GM19239 (cell line): ENCODE measurements at places on chromosomes 7 and 10.
A peak's percentile ranks its signal among the peaks of the same experiment; 100 is the strongest.

DNA sequence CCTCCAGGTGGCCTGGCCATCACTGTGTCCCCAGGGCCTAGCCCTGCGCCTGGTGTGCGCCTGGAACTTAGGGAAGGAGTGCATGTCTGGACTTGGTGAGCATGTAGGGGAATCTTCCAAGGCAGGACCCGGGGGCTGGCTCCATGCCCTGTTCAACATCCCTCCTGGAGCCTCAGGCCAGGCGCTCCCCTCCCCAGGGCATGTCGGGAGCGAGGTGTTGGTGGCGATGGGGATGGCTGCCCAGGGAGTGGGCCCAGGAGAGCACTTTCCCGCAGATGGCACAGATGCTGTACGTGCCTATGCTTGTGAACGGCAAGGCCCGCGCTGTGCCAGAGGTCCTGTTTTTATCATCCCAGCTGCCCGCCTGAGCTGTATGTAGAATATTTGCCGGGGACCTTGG is 55.0 kb downstream of the CDH23 start:
- no peak for DNase-seq

- no peak for DNase-seq
These were observed at the start of gene ZP3 for GRCh38 chr7:76424413-76425111. ZP3 (plus strand) TSS chr7:76424950; CDS start chr7:76424965, 15 bp downstream.

- DNase-seq: no peak
These were observed 129.8 kb downstream of the EGFR start for GRCh38 chr7:55148571-55148970.

DNA sequence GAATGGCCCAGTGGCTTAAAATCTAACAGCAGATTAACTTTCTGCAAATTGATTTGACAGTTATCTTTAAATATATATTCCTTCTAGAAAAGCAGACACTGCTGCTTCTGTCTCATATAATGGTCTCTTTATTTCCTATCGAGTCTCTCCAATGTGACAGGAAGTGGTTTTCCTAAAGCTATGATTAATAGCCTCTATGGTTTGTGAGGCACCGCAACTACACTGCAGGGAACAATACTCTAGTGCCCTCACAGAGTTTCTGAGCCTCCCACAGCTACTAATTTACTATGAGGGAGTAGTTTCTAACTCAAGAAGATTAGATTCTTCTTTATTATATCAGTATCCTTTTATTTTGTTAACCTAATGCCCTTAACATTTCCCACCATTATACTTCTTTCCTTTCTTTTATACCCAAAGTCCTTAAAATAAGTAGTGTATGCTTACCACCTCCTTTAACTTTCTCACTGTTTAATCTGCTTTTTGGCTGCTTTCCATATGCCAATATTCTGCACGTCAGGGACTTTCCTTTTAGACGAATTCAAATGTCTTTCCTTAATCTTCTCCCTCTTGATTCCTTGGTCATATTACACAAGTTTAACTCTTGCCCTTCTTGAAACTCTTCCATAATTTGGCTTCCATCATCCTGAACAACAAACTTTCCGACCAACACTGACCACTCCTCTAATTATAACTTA is 23.8 kb upstream of the AHR start:
- DNase-seq: no peak

- DNase-seq: no peak
These were observed 60.3 kb downstream of the CPXM2 start for GRCh38 chr10:123831259-123831658.

DNA sequence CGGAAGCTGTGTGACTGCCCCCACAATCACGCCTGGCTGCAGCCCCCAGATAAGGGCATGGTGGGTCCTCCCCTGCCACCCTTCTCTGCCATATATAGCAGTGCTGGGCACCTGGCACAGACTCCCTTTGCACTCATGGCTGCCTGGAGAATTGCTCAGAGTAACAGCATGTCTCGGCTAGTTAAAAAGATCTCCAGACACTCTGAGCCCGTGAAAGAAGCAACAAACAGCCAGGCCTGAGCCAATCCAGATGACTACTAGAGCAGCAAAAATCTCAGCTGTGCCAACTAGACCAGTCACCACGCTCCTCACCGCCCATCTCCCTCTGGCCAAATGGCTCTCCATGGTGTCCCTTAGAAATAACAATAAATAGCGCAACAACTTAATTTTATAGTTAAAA is 71.3 kb downstream of the PARD3 start:
- DNase-seq: no peak

GRCh38 chr7:78842068-78842467 is 611.4 kb downstream of the MAGI2 start:
- no peak for DNase-seq

GRCh38 chr10:12322583-12323131 is 26.7 kb upstream of the CAMK1D start:
- DNase-seq: no peak

- DNase-seq: no peak
These were observed 233.9 kb upstream of the AOAH start for GRCh38 chr7:36958111-36958733.

DNA sequence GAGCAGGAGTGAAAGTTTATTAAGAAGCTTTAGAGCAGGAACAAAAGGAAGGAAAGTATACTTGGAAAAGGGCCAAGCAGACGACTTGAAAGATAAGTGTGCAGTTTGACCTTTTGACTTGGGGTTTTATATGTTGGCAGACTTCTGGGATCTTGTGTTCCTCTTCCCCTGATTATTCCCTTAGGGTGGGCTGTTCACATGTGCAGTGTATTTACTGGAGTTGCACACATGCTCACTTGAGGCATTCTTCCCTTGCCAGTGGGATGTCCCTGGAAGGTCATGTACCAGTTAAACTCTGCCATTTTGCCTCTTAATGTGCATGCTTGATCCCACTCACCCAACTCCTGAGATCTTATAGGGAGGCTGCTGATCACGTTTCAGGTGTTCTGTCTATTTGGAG is 23.4 kb upstream of the ARHGAP12 start:
- no peak for DNase-seq

DNA sequence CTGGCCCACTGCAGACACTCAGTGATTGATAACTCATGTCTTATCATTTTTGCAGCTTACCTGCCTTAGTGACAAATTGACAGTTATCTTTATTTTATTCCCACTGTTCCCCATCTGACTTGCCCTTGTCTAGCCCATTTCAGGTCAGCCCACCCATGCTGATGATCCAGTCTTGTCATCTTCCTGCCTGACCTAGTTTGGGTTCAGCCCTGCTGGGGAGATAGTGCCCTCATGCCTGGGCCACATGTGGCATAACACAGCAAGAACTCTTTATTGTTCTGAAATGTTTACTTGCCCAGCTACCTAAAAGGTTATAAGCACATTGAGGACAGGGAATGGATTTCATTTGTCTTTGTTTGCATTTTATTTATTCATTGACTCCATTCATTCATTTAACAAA is 75.6 kb downstream of the ENTPD1 start:
- DNase-seq: no peak

GRCh38 chr10:74255214-74255613 is 104.2 kb downstream of the ADK start:
- no peak for DNase-seq

- no peak for DNase-seq
These were observed 15.4 kb downstream of the GSDME start for GRCh38 chr7:24741679-24742505.

- DNase-seq: no peak
These were observed 10.3 kb downstream of the SLC13A4 start for GRCh38 chr7:135717693-135718092.

GRCh38 chr7:86918245-86918644 is 141.2 kb downstream of the ELAPOR2 start:
- DNase-seq: no peak

DNA sequence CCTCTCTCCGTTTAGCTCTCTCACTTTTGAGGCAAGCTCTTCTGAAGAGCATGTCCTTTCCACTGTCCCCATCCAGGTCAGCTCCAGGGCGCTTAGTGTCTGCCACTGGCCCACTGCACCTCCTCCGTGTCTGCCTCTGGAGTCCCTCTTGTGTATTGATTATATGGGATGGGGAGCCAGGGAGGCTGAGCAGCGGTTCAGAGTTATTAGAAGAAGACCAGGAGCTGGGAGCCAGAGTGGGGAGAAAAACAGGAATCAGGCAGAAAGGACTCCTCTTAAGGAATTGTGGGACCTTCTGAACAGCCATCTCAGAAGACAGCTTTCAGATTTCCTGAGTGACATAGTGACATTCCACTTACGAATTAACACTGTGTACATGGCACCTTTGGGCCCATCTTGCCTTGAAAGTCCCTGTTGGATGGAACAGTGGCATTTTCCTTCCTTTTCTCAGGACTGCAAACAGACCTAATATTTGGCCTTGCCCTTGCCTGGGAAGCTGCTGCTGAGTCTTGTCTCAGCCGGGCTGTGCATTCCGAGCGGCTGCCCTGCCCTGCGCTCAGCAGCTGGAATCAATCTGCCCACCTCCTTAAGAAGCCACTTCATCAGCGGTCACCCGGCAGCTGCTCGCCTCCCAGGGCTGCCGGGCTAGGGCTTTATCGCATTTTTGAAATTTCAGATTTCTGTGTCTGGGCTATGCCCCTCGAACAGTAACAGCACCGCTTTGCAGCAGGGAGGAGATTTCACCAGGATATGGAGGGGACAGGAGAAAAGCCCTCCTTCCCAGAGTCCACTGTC is 81.1 kb upstream of the PRKG1 start:
- DNase-seq: no peak

DNA sequence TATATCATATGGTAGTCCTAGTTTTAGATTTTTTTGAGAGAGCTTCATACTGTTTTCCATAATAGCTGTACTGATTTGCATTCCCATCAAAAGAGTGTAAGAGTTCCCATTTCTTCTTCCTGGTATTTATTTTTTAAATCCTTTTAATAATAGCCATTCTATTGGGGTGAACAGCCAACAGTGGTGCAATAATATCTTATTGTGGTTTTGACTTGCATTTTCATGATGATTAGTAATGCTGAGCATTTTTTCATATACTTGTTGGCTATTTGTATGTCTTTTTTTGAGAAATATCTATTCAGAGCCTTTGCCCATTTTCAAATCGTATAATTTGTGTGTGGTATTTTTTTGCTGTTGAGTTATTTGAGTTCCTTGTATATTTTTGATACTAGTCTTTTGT is 167.4 kb downstream of the FZD1 start:
- no peak for DNase-seq

DNA sequence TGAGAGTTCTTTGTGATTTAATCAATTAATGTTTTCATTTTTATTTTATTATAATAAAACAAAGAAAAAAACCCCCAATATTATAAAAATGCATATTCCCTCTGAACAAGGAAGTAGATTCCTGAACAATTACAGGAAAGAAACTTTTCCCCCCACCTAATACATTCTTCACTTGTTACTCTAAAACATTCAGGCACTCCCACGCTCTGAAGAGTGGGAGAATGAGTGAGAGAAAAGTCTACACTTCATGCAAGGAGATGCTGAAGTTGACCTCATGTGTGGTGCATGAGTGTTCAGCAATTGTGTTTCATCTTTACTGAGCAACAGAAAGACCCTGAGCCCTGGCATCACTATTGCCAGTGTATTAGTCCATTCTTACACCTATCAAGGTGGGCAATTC is 244.2 kb upstream of the IGFBP3 start:
- DNase-seq: no peak

GRCh38 chr7:140084972-140085371 is 22.2 kb upstream of the PARP12 start:
- DNase-seq: peak; percentile 37

GRCh38 chr7:84091318-84091717 is 103.3 kb downstream of the SEMA3A start:
- no peak for DNase-seq

- DNase-seq: no peak
These were observed at the start of gene HGF for GRCh38 chr7:81769891-81770727. HGF (minus strand) TSS chr7:81770047; CDS start chr7:81769971, 76 bp downstream.

- no peak for DNase-seq
These were observed 17.6 kb downstream of the CDNF start for GRCh38 chr10:14820010-14820774.

GRCh38 chr10:32139223-32140073 is 83.2 kb upstream of the KIF5B start:
- DNase-seq: no peak

- DNase-seq: no peak
These were observed 61.2 kb upstream of the CAPZA2 start for GRCh38 chr7:116801092-116801710.

DNA sequence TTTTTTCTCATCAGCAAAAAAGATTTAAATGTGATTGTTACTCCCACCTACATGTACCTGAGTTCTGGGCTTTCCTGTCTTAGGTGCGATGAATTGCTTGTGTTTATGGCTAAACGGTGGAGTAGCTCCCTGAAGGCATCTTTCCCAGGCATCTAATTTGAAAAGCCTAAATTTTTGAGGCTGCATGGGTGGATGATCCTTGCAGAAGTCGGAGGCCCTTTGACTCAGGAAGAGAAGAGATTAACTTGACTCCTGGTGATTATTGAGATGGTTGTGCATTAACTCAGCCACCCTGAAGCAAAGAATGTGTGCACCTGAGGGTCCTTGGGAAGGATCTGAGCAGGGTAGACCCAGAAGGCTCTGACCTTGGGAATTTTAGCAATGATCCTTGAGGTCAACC is 155.6 kb upstream of the SEMA3C start:
- no peak for DNase-seq

DNA sequence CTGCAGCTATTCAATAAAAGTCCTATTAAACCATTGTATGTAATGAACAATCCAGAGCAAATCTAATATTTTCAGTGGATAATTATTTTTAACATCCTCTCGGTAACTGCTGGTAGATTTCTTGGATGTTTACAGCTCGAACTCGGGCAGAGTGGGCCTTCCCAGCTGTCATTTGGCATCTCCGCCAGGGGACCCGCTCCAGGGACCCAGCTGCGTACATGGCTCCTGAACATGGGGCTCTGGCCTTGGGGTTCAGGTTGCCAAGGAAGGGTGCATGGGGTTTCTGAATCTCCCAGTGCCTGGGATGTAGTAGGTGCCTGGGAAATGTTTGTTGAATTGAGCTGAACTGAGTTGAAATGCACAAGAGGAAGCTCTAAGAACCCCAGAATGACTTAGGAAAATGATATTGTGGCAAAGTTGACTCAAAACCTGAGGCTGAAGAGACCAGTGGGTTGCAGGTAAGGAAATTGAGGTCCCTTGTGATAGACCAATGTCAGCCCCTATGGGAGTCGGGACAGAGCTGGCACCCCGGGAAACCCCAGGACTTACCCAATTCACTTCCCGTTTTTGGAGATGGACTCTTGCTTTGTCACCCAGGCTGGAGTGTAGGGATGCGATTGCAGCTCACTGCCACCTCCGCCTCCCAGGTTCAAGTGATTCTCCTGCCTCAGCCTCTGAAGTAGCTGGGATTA is 228.4 kb downstream of the CUX1 start:
- no peak for DNase-seq
